NCI-H1436 treated with DMSO at 0.1 percent for 48 hours (cell line): ENCODE measurements at places on chromosomes 1 and 21.

DNA sequence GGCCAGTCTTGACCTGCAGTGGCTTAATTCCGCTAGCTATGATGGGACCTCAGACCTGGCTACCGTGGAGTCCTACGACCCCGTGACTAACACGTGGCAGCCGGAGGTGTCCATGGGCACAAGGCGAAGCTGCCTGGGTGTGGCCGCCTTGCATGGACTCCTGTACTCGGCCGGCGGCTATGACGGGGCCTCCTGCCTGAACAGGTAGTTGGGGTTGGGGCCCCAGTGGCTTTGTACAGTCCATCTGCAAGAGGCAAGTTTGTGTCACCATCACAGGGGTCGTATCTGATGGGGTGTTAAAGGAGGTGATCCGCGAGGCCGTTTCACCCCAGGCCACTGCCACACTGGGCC, 2.9 kb downstream of the KLHL17 start:
- DNase-seq = no peak

- no peak for DNase-seq
Observed at GRCh38 chr1:207020065-207020708, 12.4 kb downstream of the C1orf116 start.

GRCh38 chr1:184635980-184636431, 118.7 kb downstream of the EDEM3 start:
- no peak for DNase-seq

- no peak for DNase-seq
Observed at GRCh38 chr1:186149591-186149990, 225.5 kb downstream of the TPR start.

- DNase-seq = peak; percentile 88
Observed at GRCh38 chr1:162696286-162696862, 64.1 kb downstream of the DDR2 start.

DNA sequence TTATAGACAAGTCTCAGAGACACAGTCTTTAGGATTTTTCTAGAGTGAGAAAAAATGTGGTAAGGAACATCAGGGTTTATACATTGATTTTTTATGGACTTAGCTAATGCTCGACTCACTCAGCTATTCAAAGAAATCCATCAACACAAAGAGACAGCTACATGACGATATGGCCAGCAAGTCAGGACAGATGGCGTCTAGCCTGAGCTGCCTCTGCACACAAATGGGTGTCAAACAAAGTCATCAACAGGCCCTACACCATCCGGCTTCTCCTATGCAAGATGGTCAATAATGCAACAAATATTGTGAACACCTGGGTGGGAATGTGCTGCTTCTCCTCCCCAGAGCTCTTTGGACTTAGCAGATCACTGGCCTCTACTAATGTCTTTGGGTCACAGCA, 13.3 kb upstream of the ERICH3 start:
- DNase-seq = no peak

- no peak for DNase-seq
Observed at GRCh38 chr1:185425163-185425562, 108.1 kb upstream of the IVNS1ABP start.
